Left cardiac atrium (tissue), 4 donors: ENCODE measurements at places on chromosomes 11 and 22. TPM values are rescaled to one million over a fixed set of nuclear protein-coding genes. Genes with fewer than 3 reads are reported as not detected.

DNA sequence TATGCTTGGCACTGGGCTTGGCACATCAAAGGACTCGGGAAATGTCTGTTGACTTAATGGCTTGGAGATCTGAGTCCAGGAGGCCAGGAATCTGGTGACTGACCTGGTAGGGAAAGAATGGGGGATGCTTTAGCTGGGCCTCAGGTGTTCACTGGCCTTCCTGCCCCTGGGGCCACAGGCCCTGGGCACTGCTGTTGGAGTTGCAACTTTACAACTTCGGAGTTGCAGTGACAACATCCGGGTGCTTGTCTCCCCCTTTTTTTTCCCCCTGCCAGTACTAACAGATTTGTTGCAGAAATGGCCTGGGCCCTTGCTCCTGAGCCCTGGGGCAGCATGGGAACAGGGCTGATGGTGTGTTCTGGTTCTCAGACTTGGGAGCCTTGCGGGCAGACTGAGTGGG lies 23.8 kb downstream of the OSBP2 start:
- DNase-seq: no peak

DNA sequence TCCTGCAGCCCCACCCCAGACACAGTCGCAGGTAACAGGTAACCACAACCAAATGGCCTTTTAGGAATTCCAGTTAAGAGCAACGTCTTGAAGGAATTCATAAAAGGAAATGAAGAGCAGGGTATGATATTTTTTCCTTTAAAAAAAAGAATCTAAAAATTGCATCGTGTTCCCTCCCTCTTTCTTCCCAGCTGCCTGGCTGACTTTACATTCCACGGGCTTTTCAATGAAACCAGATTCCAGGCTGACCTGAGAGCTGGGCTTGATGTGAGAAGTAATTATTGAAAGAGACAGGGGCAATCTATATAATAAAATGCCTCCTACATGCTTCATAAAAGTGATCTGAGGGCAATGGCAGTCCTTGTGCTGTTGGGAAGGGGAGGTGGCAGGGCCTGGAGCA lies 57.3 kb upstream of the EIF3D start:
- no peak for DNase-seq

GRCh38 chr11:35035894-35036408 lies 103.0 kb upstream of the CD44 start:
- DNase-seq: no peak

DNA sequence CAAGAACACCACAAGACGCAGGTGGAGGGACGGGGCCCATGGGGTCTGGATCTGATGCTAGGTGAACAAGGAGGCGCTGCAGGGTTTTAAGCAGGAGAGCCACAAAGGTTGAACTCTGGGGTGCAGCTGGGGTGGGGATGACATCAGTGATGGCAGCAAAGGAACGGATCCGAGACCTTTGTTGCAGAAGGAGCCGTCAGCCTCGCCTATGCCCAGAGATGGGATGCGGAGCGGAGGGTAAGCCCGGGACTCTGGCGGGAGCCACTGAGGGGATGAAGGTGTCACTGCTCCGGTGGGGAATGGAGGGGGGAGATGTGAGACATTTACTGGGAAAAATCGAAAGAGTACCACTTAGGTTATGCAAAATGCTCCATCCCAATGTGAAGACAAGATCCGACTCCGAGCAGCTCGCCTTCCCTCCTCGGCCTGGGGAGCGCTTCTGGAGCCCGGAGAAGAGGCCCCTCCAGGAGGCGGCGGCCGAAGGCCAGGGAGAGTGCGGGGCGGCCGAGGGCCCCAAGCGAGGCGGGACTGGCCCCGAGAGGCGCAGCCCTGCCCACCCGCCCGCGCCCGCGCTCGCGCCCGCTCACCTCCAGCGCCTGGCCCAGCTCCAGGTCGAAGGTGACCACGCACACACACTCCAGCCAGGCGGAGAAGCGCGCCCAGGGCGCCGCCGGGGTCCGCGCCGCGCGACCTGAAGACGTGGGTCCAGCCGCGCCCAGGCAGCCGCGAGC lies 422 bp downstream of the DENND6B start:
- no peak for DNase-seq

GRCh38 chr22:38878001-38878400 lies 6.0 kb upstream of the CBX6 start:
- DNase-seq: no peak

DNA sequence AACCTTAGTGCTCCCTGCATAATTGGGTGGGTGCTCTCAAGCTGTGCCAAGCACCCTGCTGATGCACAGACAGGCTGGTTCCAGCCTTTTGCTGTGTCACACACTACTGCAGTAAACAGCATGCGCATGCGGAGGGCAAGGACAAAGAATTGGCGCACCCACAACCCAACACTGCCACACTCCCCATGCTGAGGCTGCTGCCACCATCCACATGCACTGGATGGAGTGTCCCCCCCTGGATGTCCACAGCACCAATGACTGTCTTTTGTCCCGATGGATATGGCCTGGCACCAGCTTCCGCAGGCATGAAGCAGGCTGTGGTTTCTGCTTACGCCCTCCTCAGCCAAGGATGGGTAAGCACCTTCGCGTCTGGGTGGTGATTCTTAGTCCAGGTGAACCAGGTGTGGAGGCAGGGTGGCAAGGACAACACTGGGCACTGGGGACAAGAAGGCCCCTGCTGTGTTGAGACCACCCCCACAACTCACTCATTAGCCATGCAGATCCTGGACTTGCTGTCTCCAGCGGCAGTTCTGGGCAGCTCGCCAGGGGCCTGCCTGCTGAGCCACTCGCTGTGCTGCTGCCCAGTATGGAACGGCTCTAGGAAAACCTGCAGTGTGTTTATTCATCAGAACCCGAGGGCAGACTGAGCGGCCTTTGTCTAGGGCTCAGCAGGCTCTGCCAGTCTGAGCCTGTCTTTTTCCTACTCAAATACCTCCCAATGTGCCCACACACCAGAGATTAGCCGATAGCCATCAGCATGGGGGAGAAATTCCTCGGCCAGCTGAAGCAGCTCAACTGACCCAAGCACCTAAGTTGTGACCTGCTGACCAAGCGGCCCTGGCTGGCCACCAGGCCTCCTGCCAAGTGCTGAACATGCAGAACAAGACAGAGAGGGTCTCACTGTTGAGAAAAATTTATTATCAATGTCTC lies 8.2 kb upstream of the NAP1L4 start:
- DNase-seq: peak; percentile 76

DNA sequence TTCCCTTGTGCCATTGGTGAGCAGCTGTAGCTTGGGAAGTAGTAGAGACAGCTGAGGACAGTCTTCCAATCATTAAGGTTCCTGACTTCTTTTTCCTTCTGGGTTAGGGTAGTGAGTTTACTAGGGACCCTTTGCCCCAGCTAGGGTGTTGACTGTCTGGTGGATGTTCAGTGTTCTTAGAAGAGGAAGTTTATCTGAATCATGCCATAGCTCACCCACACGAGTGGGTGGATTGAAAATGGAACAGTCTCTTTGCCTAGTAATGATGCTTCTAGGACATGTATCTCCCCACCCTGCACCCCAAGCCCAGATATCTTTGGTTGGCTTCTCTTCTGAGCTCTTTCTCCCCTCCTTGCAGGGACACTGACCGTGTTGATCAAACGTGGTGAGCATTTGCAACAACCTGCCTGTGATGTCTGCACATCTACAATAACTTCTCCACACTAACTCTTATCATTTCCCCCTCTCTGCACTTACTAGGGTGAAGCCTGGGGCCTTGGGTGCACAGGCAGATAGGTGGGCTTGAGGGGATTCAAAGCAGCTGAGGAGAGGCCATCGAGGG lies 57.1 kb upstream of the HORMAD2 start:
- DNase-seq: no peak

DNA sequence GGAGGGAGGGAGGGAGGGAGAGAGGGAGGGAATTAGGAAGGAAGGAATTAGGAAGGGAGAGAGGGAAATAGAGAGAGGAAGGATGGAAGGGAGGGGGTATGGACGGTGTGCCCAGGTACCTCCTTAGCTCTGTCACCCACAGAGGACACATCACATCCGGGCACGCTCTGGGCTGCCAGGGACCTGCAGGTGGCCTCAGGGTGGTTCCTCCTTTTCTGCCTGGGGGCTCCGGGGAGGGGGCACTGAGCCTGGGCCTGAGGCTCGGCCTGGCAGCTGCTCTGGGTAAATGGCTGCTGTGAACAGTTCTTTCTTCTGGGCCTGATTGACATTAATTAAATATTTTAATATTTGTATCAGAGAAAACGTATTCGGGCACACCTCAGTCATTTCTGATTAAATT lies 733.5 kb downstream of the BRD1 start:
- peak; percentile 7 for DNase-seq

DNA sequence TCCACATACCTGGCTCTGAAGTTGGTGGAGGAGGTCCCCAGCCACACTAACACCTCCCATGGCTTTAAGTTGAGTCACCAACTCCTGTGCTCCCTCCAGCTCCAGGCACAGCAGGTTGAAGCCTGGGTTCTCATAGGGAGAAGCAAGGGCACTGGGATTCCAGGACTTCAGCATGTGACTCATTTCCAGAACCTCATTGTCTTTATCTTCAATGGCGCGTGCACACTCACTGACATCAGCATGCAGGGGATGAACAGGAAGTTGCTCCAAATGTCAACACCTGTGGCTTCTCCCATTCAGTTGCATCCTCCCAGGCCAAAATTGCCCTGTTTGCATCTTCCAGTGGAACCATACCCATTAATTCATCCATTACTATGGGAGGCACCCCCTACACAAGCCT lies 5.8 kb upstream of the UBQLNL start:
- DNase-seq: no peak

GRCh38 chr11:67996622-67997474 lies 7.0 kb downstream of the UNC93B1 start:
- DNase-seq: peak; percentile 71

The GPR83 gene
- total RNA-seq: 0.32 TPM

The SMC1B gene
- not detected for total RNA-seq

The TRIM29 gene
- 0.50 TPM for total RNA-seq

The NUDT22 gene
- total RNA-seq: 82.0 TPM

The CSNK1E gene
- 69.2 TPM for total RNA-seq

The PRG2 gene
- total RNA-seq: not detected

The SLC7A4 gene
- total RNA-seq: 0.47 TPM
